ENCODE measurements at places on chromosomes 12 and 14.

- no peak for DNase-seq
These were observed 703.9 kb upstream of the ATXN7L3B start for GRCh38 chr12:73833746-73834145.

DNA sequence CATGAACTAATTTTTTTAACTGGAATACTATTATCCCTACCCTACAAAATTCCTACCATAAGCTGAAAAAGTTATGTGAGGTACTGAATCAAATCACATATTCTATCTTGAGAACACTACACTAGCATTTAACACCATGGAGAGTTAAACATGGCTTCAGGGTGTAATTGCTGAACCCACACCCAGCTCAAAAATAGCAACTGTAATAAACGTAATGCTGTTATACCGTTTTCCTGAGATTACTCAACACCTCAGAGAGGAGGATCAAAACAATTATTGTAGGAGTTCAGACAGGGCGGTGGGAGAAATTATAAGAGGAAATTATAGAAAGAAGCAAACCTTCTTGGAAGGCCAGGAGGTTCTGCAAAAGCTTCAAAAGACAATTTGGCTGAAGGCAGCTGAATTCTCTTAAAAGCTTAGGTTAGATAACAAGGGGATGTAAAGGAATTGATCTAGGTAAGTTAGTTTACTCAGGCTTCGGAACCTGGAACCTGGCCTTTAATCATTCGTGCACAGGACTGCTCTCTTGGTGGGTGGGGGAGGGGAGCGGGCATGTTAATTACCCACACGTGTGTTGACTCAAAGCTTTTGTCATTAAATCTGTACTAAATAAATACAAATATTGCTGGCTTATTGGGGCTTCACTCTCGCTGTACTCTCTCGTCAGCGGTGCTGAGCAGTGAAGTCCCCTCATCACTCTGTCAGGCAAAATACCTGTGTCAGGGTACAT is 12.1 kb upstream of the IPO8 start:
- no peak for DNase-seq

DNA sequence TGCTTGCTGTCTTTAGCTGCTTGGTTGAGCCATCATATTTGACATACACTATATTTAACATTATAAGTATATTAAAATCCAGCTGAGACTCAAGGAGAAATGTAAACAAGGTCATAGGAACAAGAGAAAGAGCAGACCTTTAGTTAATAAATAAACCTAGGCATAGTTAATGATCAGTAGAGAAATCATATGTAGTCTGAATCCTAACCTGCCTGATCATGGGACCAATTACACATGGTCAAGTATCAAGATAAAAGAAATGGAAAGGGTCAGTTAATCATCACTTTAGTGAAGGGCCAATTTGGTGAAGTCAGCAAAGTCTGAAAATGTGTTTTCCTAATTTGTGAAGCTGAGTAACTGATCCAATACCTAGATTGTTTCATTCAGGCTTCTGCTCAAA is 7.5 kb downstream of the RNF212B start:
- DNase-seq: no peak

- DNase-seq: no peak
These were observed 45.5 kb downstream of the PPM1A start for GRCh38 chr14:60294411-60295069.
